CD4-positive, alpha-beta T cell treated with Interleukin-1 beta for 1 hour (primary cell): ENCODE measurements at places on chromosomes 12 and 14.

DNA sequence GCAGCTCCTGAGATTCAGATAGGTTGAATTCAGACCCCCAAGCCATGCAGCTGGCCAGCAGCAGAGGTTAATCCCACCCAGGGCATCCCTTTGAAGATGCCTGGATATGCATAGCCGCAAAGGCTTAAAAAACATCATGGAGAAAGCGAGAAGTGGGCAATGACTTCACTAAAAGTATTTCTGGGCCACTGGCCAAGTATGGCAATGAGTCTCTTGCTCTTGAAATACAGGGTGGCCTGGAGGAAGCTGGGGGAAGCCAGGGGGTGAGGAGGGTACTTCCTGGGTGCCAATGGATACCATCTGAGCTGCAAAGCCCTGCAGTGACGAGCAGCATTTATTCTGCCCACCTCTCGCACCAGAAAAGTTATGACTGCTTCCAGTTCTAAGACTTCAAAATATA lies 539.3 kb upstream of the TBX3 start:
- no peak for DNase-seq

GRCh38 chr14:22411398-22412055 lies 177.5 kb downstream of the DAD1 start:
- DNase-seq: no peak

- DNase-seq: peak; percentile 11
Observed at GRCh38 chr14:99524804-99525698, 43.8 kb downstream of the CCNK start.

GRCh38 chr14:49691031-49691430 lies 1.9 kb upstream of the KLHDC1 start:
- DNase-seq: no peak

- DNase-seq: no peak
Observed at GRCh38 chr14:44945264-44945663, 16.5 kb downstream of the KLHL28 start.

GRCh38 chr12:46430340-46430948 lies 57.9 kb upstream of the SLC38A2 start:
- no peak for DNase-seq

DNA sequence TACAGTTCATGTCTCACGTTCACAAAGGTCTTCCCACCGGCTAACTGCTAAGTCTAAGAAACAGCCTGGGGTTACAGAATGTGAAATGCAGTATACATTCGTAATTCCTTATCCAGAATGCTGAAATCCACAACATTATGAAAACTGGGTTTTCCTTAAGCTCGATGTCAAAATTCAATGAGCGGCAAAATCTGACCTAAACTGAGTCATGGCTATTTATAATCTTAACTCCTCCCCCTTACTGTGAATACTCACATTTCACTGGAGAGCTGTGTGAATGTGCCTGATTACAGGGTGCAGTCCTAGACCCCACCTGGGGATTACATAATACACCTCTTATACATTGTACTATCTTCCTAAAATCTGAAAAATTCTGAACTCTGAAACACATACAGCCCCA lies 35.3 kb downstream of the STX2 start:
- DNase-seq: no peak
